ENCODE measurements at places on chromosomes 5 and 9. TPM values are rescaled to one million over a fixed set of nuclear protein-coding genes. Genes with fewer than 3 reads are reported as not detected.

GRCh38 chr9:98345011-98345410, 89.6 kb upstream of the TBC1D2 start:
- DNase-seq, result no peak

DNA sequence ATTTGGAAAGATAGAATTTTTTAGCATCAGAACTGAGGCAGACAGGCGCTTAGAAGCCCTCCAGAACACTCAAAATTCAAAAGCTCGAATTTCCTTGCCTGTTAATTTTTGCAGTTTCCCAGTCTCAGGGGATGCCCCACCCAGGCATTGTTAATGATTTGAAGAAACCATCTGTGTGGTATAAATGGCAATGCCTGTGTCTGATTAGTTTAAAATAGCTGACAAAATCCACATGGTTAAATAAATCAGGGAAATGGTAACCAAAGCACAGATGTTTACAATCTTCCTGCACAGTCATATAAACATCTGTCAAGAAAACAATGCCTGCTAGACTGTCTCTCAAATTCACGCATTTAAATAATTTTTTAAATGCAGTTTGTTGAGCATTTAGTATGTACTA, 185.2 kb upstream of the RGMB start:
- DNase-seq, result no peak

- DNase-seq, result no peak
These were observed 52.1 kb downstream of the C6 start for GRCh38 chr5:41161271-41161670.

DNA sequence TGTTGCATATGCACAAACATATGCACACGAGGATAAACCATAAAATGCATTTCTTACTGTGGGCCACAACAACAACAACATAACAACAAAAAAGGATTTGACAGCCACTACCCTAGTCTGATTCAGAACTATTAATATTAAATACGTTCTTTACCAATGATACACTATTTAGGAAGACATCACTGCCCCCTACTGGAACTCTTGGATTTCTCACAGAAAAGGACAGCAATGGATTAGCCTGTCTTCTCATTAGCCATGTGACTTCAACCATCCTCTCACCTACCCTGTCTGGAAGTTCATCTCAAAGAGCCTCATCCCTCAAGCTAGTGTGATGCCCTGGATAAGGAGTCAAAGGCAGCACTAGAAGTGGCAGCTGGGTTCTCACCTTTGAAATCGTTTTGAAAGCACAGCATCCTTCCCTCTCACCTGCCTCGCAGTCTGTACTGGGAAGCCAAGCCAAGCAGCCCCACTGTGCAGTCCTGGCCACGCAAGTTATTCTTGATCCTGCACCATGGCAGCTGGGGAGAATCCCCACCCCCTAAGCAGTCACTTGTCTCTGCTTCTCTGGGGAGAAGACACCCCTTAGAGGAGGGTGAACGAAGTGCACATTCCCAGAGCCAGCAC, 64.6 kb downstream of the SH3TC2 start:
- DNase-seq, result no peak

DNA sequence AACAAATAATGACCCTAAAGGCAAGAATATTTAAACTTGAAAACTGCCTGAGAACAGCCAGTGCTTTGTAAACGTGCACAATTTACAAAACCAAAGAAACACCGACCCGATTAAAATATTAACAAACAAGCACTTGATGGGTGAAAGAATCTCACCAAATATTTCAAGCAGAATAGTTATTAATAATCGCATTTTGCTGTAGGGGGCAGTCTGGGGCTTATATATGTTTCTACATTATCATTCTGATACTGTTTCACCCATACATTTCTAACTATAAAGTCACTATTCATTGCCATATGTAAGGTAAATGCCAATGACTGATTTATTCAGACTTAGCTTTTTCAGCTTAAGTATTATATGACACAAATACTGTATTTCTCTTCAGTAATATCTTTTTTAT, 37.7 kb downstream of the UBAP2 start:
- DNase-seq, result no peak

- DNase-seq, result no peak
These were observed 138.9 kb upstream of the PHYKPL start for GRCh38 chr5:178371362-178372111.

DNA sequence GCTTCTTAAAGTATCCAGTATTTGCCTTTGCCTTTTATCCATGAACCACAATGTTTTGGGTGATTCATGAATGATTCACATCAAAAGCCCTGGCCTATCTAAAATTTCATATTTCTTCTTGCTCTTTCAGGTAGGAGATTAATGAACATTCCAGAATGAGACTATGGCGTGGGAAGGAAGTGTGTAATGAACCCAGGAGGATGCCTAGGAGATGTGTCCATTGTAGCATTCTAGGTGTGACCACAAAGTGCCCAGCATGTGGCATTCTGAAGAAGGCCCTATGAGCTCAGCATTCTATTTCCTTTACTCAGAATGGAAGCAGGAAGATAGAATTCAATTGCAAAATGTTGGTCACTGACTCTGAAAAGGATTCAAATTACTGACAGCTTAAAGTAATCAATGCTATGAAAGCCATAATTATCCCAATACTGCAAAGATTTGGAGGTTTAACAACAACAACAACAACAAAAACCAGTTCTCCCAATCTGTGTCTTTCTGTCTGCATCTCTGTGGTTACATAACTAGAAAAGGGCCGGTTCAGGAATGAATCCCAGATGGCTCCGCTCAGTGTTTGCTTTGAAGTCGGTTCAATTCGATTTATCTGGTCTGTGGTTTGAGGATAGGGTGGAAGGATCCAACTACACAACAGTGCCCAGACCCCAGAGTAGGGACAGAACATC, 126.7 kb downstream of the FOXD1 start:
- DNase-seq, result no peak

- no peak for DNase-seq
These were observed 92.2 kb downstream of the INVS start for GRCh38 chr9:100191264-100191663.

DNA sequence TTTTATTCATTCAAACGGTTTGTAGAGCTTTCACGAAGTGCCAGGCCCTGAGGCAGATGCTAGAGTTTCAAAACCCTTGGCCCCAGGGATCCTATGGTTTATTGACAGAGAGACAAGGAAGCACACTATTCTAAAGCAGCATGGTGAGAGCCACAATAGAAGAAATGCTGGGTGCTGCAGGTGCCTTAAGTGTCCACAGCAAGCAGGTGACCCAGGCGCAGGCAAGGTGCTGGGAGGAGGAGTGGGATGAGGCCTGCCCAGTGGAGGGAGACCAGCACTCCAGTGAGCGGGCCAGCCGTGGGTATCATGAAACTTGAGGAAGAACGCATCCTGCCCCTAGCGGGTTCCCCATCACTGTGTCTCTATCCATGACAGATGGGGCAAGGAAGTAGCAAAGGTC, 71.0 kb downstream of the OSMR start:
- no peak for DNase-seq

Gene OTP
- not detected for total RNA-seq

Gene RNF183
- not detected for total RNA-seq

Gene EQTN
- total RNA-seq, result not detected

Gene FOXD4
- total RNA-seq, result 0.55 TPM
